ENCODE measurements at places on chromosomes 5 and 9.

DNA sequence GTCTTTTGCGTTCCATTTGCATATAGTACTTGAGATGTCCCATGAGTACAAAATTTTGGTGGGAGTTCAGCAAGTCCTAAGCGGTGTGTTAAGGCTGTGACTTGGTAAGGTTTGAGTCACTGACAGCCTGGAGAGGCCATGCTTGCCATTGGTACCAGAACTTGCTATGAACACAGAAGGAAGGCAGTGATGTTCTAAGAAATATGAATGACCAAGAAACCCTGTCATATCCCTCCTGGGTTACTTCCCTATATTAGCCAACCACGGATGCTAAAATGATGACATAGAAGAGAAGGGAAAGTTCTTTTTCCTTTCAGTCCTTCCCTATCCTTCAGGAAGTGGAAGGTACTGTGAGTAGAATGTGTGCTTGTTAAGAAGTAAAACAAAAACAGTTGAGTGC is 136.7 kb downstream of the GCNT1 start:
- DNase-seq = no peak

DNA sequence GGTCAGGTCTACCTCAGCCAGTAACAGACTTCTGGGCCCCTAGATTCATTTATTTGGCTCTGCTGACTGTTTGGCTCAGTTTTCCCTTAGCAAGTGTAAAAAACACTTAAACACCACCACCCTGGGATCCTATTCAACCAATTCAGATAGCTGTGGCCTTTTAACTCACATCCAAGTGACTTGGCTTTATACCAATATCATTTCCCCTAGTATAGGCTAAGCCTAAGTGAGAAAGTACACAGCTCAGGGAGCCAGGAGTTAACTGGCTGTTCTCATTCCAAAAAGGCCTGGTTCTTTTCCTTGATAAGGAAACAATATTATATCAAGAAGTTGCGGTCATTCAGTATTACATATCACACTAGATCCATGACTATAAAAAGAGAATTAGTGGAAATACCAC is 163.5 kb downstream of the ARL15 start:
- DNase-seq = peak; percentile 54

DNA sequence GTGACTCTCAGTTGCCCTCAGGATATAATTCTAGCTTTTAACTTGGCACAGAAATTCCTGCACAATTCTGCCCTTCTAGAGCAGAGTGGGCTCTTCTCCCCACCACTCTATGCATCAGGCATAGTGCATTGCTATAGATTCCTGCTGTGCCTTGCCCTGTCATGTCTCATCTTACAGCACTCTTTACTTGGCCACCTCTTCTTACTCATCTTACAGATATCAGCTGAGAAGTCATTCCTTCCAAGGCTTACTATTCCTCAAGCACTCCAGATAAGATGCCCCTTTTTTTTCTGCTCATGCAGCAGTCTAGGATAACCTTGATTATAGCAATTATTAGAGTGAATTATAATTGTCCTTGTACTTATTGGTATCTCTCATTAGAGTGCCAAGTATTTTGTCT is 5.6 kb downstream of the FAM221B start:
- no peak for DNase-seq

- DNase-seq = no peak
Measured at GRCh38 chr9:85401998-85402397, 339.8 kb downstream of the AGTPBP1 start.

GRCh38 chr9:8802242-8802641 is 1002.7 kb upstream of the DMAC1 start:
- no peak for DNase-seq

- no peak for DNase-seq
Measured at GRCh38 chr5:160961038-160961437, 109.0 kb upstream of the ATP10B start.

DNA sequence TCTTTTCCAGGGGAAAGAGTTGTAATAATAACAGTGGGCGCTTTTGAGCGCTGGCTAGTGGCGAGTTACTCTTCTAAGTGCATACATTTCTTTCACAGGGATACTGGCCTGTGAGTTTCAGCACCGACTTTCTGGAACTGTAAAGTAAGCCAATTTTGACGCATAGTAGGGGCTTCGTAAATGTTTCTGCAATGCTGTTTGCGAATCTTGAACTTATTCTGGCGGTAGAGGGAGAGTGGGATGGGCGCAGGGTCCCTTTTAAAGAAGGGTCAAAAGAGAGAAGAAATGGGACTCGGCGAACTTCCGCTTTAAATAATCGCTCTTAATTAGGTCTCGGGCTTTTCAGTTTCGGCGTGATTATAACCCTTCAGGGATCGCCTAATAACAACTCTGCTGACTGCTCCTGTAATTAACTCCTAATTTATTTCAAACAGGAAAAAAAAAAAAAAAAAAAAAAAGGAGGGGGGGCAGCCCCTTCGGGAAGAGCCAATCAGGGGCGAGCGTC is 351 bp upstream of the MSX2 start:
- DNase-seq = no peak

DNA sequence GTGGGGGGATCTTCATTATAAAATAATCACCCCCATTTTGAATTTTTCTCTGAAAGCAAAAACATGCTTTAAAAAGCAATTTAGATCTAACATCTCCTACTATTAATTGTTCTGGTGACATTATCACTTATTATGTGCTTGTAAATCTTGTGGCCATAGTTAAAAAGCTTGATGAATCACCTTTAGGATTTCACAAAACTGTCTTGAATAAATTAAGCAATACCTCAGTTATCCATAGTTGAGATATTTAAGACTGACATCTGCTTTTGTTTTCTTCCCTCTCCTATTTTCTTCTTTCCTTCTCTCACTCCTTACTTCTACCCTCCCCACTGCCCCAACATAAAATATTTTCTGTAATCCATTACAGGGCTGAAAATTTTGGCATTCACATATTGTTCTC is 84.8 kb downstream of the SLC1A3 start:
- DNase-seq = no peak

- no peak for DNase-seq
Measured at GRCh38 chr5:127686424-127686823, 16.8 kb upstream of the CCDC192 start.

- peak; percentile 68 for DNase-seq
Measured at GRCh38 chr5:126600631-126601511, at the start of gene PHAX. Gene PHAX (plus strand): TSS chr5:126600947. CDS start chr5:126600963, 16 bp downstream.

DNA sequence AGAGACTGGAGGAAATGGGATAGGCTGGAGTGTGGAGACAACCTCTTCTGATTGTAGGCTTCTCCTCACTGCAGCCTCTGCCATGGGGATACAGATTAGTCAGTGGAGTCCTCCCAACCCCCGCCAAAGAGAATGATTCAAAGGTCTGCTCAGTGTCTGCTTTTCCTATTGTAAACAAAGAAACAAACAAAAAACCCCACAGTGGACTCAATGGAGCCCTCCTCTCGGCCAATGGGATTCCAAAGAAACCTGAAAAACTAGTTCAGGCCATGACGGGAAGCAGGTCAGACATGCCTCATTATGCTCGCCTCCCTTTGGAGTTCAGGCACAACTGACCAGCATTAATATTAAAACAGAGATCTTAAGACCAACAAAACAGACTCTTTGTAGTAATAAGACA is 85.8 kb downstream of the SEC61B start:
- no peak for DNase-seq
